Nephron progenitor cell (in vitro differentiated cells): ENCODE measurements at places on chromosomes 3 and 15.
A peak's percentile ranks its signal among the peaks of the same experiment; 100 is the strongest.

DNA sequence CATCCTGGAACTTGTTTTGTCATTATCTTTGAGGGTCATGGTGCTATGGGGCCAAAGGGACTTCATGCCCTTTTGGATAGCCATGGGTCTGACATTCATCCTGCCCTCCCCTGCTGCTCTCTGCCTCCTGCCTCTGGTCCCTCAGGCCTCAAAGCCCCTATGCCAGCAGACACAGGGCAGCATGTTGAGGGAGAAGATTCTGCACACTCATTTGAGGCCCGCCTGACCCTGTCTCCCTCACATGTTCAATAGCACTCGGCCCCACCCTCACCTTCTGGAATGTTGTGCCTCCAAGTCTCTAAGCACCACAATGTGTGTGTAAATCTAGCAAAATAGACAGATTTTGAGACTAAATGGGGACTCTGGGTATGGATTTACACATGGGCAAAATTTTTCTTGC lies 178.7 kb upstream of the ANKRD28 start:
- DNase-seq, result no peak

- DNase-seq, result peak; percentile 17
Measured at GRCh38 chr15:60179786-60180391, 175.8 kb downstream of the FOXB1 start.

DNA sequence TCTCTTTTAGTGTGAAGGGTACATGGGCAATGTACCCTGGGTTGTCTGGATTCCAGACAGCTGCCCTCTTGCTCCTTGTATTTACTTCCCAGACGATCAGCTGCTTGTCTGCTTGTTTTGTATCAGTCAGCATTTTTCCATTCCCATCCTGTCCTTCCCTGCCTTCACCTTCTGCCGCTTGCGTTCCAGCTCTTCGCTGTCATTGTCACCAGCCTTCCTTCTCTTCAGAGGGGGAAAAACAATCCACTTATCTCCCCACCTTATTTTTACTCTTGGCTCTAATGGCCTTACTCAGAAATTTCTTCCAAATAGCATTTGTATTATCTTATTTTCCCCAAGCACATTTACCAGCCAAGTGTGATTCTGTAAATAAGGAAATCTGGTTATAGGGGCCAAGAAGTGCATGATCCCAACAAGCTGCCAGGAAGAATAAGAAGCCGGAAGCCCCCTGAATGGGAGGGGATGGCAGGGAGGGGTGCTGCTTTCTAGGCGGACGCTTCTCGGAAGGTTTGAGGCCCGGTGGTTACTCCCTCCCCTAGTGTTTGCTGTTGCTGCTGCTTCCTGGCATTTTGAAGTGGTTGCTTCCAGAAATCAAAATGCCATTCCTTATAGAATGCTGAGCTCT lies 497.6 kb downstream of the NTRK3 start:
- no peak for DNase-seq

DNA sequence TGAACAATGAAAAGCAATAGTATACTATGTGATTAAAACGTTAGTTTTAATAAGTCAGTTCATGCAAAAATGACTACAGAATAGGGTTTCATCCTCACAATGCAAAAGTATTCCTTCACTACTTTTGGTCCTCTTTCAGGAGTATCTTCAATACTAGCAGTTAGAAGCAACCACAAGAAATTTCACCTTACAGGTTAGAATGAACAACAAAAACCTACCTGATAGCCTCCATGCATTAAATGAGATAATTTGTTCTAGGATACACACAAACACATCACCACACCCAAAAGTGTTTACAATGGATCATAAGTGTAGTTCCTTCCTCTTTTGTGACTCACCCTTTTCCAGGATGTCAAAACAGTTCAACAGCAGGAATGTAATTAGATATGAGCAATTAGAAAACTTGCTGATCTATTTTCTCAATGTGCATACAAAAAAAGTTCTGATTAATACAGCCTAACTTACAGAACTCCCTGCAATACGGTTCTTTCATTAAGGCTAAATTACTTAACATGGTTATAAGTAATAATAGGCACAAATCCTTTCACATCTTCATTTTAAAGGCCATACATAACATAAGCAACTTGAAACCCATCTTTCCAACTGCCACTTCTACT lies 21.6 kb downstream of the UACA start:
- DNase-seq, result no peak

DNA sequence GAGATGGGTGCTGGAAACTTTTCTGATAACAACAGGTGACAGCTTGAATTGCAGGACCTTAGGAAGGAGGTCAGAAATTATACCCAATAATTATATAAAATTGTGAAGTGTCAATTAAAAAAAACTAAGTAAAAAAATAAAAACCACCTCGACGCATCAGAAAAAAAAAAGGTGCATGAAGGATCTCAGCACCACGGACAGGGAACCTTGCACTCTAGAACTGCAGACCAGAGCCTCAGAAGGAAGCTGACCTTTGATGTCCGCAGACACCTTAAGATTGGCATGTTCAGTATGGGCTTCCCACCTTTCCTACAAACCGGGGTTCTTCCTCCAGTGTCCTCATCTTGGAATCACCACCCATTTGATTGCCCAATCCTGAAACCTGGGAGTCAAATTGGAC lies 60.9 kb downstream of the SCN10A start:
- DNase-seq, result peak; percentile 34

DNA sequence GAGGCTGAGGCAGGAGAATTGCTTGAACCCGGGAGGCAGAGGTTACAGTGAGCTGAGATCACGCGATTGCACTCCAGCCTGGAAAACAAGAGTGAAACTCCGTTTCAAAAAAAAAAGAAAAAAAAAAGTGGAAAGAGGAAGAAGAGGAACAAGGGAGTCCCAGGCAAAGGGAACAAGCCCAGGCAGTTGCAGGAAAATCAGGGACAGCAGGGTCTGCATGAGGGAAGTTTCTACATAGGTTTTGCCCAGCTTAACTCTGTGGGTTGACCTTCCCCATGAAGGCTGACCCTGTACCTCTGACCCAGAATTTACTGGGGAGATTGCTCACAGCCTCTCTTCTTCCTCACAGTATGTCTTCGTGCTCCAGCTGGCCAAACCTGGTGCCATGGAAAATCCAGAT lies 12.3 kb downstream of the RBP1 start:
- no peak for DNase-seq

DNA sequence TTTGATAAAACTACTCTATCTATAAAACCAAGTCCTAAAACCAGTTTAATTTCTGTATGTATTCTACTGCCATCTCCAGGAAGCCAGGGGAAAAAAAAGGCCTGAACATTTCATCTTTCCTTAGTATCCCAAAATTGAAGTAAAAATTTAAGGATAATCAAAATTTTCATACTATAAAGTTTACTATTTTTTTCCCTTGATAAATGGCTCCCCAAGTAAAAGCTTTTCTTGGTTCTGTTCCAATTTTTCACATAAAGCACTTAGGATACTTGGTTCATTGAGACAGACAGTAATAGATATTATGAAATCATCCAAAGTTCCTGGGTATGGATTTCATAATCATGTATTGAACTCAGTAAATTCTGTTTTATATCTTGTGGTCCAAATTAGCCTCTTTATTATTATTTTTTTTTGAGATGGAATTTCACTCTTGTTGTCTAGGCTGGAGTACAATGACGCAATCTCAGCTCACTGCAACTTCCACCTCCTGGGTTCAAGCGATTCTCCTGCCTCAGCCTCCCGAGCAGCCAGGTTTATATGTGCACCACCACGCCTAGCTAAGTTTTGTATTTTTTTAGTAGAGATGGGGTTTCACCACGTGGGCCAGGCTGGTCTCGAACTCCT lies 34.5 kb downstream of the ICE2 start:
- no peak for DNase-seq

DNA sequence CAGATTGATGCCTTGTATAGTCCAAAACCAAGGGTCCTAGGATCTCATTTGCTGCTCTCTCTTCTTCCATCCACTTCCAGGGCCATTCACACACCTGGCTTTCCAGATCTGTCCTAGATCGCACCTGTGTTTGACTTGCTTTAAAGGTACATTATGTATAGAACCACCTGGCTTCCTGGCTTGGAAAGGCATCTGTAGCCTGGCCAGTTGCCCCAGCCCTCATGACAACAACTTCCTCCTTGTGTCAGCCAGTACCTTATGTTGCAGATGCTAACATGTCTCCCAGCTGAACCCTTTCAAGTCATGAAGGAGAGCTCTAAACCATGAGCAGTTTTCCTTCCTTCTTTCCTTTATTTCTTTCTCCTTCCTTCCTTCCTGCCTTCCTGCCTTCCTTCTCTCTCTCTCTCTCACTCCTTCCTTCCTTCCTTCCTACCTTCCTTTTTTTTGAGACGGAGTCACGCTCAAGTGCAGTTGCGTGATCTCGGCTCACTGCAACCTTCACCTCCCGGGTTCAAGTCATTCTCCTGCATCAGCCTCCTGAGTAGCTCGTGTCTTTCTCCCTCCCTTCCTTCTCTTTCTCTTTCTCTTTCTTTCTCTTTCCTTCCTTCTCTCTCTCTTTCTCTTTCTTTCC lies 2.5 kb upstream of the HTR3C start:
- DNase-seq, result no peak

GRCh38 chr3:31890007-31890406 lies 91.1 kb downstream of the OSBPL10 start:
- DNase-seq, result no peak

DNA sequence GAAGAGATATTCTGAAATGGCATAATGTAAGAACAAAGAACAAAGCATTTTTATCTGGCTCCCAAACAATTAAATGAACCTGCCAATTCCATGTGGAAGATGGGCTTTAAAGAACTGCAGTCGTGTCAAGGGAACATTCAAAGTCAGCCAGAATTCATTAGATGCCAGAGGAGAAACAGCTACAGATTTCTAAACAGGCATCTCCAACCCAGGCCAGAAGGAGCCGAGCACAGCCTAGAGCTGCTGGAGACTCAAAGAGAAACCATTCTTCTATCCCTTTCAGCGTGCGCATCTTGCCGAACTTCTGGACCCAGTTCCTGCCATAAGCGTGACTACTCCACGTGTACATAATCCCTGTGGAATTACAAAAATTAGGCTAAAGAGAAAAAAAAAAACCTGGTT lies 60.4 kb downstream of the MB21D2 start:
- DNase-seq, result no peak

- DNase-seq, result no peak
Measured at GRCh38 chr3:75983609-75984290, 198.4 kb upstream of the ZNF717 start.

DNA sequence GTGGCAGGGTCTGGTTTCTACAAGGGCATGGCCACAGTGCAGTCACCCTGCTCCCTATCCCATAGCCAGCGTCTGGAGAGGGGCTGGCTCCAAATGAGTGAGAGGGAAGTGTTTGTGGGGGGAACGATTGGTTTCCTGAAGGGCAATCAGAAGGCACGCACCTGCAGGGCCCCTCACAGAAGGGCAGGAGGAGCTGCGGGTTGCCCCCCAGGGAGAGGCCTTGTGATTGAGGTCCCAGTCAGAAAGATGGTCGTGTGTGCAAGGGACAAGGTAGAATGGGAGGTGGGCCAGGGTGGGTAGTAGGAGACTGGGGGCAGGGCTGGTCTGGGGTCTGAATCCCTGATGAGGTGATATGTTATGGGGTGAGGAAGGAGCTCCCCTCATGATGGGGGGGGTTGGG lies 35.8 kb downstream of the LIMD1 start:
- DNase-seq, result no peak

DNA sequence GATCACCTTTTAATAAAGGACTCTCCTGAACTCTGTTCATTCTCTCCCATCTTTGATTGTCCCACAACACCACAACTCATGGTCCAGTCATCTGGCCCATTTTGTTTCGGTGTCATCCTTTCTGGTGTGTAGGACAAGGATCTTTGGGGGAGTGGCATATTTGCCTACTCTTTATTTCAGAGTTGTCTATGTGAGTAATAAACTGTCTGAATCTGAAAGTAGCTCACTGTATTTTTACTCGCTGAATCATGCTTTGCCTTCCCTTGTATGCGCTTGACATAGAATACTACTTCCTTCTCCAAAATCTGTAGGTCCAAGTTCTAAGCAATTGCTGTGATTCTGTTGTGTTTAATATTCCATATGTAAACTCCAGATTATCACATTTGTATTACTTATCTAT lies 29.9 kb upstream of the NOX5 start:
- DNase-seq, result no peak

- no peak for DNase-seq
Measured at GRCh38 chr3:75176937-75177336, 487.2 kb upstream of the FRG2C start.

GRCh38 chr15:77030928-77031375 lies 36.0 kb downstream of the PSTPIP1 start:
- DNase-seq, result no peak

- no peak for DNase-seq
Measured at GRCh38 chr3:161213644-161214043, 7.5 kb upstream of the NMD3 start.

DNA sequence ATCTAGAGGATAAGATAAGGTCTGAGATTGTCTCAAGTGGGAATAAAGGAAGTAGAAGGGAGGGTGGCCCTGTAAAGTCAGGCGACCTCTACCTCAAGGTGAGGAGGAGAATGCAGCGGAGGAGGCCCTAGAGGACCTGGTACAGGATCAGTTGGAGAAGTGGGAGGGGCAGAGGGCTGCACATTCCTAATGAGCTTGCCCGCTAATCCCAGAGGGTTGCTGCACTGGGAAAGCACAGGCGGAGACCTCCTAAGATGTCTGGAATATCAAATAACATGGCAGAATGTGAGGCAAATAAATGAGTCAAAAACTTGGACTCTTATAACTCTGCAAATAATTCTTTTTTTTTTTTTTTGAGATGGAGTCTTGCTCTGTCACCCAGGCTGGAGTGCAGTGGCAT lies 30.2 kb upstream of the VPS8 start:
- peak; percentile 30 for DNase-seq
